Renal cortex interstitium (tissue), 15 donors: ENCODE measurements at places on chromosomes 12 and 14. TPM values are rescaled to one million over a fixed set of nuclear protein-coding genes. Genes with fewer than 3 reads are reported as not detected.

DNA sequence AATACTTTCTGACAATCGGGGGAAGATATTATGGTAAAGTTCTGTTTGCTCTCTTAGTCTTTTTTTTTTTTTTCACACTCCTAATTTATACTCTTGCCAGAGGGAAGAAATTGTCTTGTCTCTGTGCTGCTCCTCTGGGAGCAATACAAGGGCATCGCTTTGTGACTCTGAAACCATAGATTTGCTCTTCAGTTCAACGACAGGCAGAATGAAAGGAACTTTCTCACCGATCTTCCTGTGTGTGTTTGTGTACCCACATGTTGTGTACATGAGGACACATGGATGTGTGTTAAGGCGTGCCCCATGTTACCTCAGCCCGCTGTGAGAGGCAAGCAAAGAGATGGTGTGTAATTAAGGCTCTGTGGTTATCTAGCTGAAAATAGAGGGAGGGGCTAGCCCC lies 457.6 kb downstream of the EGLN3 start:
- no peak for DNase-seq

Gene ADAMTS20
- polyA plus RNA-seq: 1.1 TPM

Gene JPH4
- polyA plus RNA-seq: 14.1 TPM

DNA sequence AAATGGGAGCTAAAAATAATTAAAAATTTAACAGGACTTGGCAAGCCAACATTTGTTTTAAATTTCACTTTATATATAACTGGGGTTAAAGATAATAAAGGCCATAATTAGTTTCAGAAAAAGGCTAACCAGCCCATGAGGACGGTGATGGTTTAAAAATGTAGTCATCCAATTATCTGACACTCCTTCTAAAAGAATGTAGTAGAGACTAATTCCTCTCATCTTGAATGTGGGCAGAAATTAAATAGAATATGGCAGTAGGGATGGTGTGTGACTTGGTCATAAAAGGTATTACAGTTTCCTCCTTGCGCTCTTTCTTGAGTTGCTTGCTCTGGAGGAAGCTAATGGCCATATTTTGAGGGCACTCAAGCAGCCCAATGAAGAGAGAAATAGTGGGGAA lies 49.1 kb upstream of the PTPRB start:
- no peak for DNase-seq

- no peak for DNase-seq
These were observed 841.7 kb downstream of the NRXN3 start for GRCh38 chr14:79011920-79012204.

GRCh38 chr14:103087343-103087835 lies 3.4 kb downstream of the LBHD2 start:
- no peak for DNase-seq

Gene IL26
- not detected for polyA plus RNA-seq

DNA sequence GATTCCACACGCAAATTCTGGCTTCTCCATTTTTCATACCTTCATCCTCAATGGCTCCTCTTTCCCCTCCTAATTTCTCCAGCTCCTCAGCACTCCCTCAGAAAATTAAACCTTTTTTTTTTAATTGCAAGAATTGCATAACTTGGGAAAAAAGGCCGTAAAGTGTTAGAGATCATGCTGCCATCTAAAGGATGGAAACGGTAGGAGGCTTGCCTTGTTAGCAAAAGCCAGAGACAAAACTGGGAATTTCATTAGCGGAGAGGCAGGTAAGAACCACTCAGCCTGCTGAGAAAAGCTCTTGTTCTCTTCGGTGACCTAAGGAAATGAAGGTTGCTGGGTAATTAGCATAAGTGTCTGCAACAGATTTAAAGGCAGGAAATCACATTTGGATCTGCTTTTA lies 204.3 kb downstream of the AEBP2 start:
- DNase-seq: peak; percentile 60

Gene ALX1
- 26.8 TPM for polyA plus RNA-seq

DNA sequence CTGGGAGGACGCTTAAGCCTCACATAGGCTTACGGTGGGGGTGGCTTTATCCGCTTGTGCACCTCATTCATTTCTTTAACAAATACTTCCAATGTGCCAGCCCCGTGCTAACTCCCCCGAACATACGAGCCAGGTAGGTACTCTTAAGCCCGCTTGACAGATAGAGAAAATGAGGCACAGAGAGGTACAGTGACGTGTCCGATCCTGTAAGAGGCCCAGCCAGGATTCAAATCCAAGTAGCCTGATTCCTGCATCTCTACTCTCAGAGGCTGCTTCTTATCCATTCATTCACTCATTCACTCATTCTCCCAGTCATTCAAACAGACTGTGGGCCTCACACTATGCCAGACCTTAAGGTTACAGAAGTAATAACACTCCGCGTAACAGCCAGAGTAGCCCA lies 477 bp downstream of the OAS3 start:
- no peak for DNase-seq

DNA sequence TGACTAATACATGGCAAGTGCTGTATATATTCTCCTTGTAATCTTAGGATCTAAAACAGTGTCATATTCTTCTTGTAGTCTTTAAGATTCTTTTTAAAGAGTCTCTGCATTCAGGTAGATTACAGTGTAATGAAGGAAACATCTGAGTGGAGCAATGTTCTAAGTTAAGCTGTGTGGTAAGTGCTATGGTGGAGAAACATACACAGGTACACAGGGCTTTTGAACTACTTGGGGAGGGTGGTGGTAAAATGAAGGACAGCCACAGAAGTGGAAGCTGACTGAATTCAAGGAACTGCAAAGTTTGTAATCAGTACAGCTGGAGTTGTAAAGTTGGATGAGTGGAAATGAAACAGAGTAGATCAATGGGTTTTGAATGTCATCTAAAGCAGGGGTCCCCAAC lies 27.8 kb downstream of the ACSS3 start:
- no peak for DNase-seq

- no peak for DNase-seq
These were observed 137.3 kb downstream of the SUDS3 start for GRCh38 chr12:118513611-118514010.

Gene BEST3
- polyA plus RNA-seq: 0.30 TPM

DNA sequence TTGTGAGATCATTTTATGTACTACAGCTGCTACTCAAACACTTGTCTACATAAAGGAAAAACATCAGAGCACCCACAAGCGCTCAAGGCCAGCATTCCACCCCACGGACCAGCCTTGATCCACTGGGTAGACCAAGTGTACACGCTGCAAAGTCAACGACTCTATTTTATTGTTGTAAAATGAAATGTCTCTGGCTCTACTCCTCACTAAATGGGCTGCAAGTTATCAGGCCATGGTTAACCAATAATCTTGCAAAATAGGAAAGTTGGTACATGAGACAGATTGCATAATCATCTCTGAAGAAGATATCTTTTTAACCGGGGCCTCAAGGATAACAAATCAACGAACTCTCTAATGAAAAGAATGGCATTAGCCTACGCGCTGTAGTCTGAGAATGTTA lies 69.9 kb upstream of the FOXN3 start:
- no peak for DNase-seq

GRCh38 chr14:38101679-38102078 lies 106.0 kb upstream of the SSTR1 start:
- no peak for DNase-seq
